ENCODE measurements at places on chromosomes 1 and 21. TPM values are rescaled to one million over a fixed set of nuclear protein-coding genes. Genes with fewer than 3 reads are reported as not detected.

GPX7 gene
- 3.9 TPM for polyA plus RNA-seq

TMEM82 gene
- 20.9 TPM for polyA plus RNA-seq

DDR2 gene
- 1.2 TPM for polyA plus RNA-seq

NUDT4B gene
- 0.25 TPM for polyA plus RNA-seq

ETV3L gene
- not detected for polyA plus RNA-seq

CAMK2N1 gene
- polyA plus RNA-seq = 14.9 TPM

ARMH1 gene
- 8.0 TPM for polyA plus RNA-seq

MNDA gene
- 3.8 TPM for polyA plus RNA-seq

SNX7 gene
- 12.8 TPM for polyA plus RNA-seq

DNA sequence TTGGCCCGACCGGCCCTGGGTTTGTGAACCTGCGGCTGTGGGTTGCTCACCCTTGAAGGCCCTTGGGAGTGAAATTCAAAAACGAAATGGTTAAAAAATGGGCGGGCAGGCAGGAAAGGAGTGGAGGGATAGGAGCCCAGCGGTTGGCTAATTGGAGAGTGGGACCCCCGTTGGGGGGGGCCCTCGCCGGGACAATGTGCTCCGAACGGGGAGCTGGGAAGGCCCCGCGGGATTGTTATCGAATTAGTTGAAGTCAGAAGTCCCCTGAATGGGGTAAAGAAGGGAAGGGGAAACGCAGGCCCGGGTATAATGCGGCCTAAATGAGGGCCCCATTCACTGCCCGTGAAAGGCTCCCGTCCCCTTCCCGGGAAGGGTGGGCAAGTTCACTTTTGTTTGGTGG is 135.7 kb downstream of the PRDM16 start:
- no peaks in the 10 kb centered on the region for H3K4me1 ChIP-seq
- H3K36me3 ChIP-seq = no peaks in the 10 kb centered on the region
- no peaks in the 10 kb centered on the region for H3K27me3 ChIP-seq
- no peak overlapping the region for H3K4me3 ChIP-seq

GRCh38 chr1:160641323-160642280 is 5.2 kb downstream of the SLAMF1 start:
- H3K27ac ChIP-seq = no peak overlapping the region
- no peaks in the 10 kb centered on the region for H3K36me3 ChIP-seq
- DNase-seq = no peak
- H3K27me3 ChIP-seq = no peaks in the 10 kb centered on the region
- H3K4me3 ChIP-seq = no peak overlapping the region
- peaks cover 20% of the 10 kb centered on the region for H3K4me1 ChIP-seq

DNA sequence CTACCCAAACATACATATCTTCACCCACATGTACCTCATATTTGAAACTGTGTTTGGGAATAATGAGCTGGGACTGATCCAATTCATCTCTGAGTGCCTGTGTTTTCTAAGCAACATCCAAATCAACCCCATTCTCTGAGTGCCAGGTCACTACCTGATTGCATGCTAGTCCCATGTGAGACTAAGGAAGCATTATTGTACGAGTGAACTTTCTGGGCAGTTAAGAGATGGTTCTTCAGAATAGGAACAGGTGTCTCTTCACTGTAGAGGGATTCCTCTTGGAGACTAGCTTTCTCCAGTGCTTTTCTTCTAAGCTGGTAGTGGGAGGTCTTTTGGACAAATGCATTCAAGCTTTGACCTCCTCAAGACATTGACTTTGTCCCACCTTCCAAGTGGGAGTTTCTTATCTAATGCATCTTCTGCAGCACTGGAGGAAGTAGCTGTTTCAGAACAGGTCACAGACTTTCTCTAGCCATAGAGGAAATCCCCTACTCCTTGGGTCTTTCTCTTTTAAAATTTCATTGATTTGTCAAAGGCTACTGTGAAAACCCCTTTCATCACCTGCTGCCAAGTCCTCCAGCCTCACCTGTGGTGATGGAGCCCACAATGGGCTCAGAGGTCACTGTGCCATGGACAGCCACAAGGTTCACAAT is 172.0 kb upstream of the KIAA0040 start:
- no peak for DNase-seq
- no peaks in the 10 kb centered on the region for H3K4me1 ChIP-seq
- H3K27ac ChIP-seq = no peak overlapping the region
- H3K27me3 ChIP-seq = no peaks in the 10 kb centered on the region
- no peaks in the 10 kb centered on the region for H3K36me3 ChIP-seq
- no peak overlapping the region for H3K4me3 ChIP-seq

- peaks cover 3% of the 10 kb centered on the region for H3K4me1 ChIP-seq
- H3K27ac ChIP-seq = no peak overlapping the region
- no peak overlapping the region for H3K4me3 ChIP-seq
- no peak for DNase-seq
- no peaks in the 10 kb centered on the region for H3K27me3 ChIP-seq
These were observed 44.2 kb downstream of the ELK4 start for GRCh38 chr1:205587581-205587980.

GRCh38 chr21:32406405-32406804 is 6.1 kb upstream of the EVA1C start:
- no peak overlapping the region for H3K4me3 ChIP-seq
- H3K4me1 ChIP-seq = no peaks in the 10 kb centered on the region
- H3K27ac ChIP-seq = no peak overlapping the region
- H3K36me3 ChIP-seq = no peaks in the 10 kb centered on the region

DNA sequence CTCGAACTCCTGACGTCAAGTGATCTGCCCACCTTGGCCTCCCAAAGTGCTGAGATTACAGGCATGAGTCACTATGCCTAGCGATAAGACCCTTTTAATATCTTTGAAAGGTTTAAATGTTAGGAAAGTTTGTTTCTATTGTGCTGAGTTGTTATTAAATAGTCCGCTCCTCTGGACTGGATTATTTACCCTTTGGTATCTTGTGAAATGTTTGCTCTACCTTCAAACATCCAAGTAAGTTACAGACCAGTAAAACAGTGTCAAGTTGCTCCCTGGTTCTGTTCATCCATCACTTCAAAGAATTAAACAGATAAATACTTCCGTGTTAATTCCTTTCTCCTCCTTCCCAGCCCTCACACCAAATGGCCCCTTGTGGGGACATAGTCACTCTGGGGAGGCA is 44.8 kb downstream of the CASQ2 start:
- no peaks in the 10 kb centered on the region for H3K27me3 ChIP-seq
- H3K4me1 ChIP-seq = peaks cover 11% of the 10 kb centered on the region
- H3K4me3 ChIP-seq = no peak overlapping the region
- H3K36me3 ChIP-seq = no peaks in the 10 kb centered on the region

- no peaks in the 10 kb centered on the region for H3K4me1 ChIP-seq
- H3K4me3 ChIP-seq = no peak overlapping the region
- no peaks in the 10 kb centered on the region for H3K27me3 ChIP-seq
- no peak overlapping the region for H3K27ac ChIP-seq
These were observed 241.5 kb downstream of the BARHL2 start for GRCh38 chr1:90475631-90476030.

DNA sequence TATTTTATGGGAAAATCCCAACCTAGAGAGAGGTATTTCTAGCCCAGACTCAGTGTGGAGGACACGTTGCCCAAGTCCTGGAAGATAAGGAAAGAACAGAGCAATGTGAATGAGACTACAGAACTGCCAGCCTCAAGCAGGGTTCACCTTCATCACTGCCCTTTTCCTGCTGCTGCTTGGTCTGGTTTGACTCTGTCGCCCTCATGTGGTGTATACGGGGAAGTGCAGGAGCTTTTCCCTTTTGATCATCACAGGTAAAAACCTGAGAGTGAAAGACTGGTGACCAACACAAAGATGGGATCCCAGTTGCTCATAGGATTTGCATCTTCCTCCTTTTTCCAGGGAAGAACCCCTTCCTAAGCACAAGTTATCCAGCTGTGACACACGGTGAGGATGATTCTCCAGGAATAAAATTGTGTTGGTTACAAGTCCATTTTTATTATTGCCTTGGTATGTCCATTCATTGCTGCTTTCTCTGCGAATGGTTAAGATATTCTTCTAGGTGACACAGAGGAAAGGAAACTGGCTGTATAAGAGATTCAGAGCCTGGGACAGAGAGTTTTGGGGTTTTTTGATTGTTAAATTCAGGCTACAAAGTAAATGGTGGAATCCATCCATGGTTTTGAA is 89.5 kb upstream of the CD53 start:
- no peak overlapping the region for H3K27ac ChIP-seq
- H3K36me3 ChIP-seq = no peaks in the 10 kb centered on the region
- DNase-seq = no peak
- H3K27me3 ChIP-seq = peaks cover 5% of the 10 kb centered on the region
- no peak overlapping the region for H3K4me3 ChIP-seq

DNA sequence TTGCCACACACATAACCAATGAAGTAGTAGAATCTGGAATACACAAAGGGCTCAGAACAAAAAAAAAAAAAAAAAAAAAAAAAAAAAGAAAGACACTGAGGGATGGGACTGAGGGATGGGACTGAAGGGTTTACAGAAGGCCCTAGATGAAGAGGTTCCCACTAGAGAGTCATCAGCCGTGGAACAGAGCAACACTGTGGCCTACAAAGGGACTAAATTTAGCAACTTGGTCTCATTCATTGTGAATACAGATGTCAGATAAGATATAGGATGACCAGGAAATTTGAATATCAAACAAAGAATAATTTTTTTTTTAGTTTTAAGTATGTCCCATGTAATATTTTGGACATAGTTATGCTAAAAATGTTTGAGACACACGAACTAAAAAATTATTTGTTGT is 62.1 kb downstream of the GLUL start:
- no peaks in the 10 kb centered on the region for H3K27me3 ChIP-seq
- DNase-seq = no peak

- no peak overlapping the region for H3K4me3 ChIP-seq
- no peaks in the 10 kb centered on the region for H3K27me3 ChIP-seq
These were observed 289.7 kb downstream of the TM2D1 start for GRCh38 chr1:61435226-61435625.

DNA sequence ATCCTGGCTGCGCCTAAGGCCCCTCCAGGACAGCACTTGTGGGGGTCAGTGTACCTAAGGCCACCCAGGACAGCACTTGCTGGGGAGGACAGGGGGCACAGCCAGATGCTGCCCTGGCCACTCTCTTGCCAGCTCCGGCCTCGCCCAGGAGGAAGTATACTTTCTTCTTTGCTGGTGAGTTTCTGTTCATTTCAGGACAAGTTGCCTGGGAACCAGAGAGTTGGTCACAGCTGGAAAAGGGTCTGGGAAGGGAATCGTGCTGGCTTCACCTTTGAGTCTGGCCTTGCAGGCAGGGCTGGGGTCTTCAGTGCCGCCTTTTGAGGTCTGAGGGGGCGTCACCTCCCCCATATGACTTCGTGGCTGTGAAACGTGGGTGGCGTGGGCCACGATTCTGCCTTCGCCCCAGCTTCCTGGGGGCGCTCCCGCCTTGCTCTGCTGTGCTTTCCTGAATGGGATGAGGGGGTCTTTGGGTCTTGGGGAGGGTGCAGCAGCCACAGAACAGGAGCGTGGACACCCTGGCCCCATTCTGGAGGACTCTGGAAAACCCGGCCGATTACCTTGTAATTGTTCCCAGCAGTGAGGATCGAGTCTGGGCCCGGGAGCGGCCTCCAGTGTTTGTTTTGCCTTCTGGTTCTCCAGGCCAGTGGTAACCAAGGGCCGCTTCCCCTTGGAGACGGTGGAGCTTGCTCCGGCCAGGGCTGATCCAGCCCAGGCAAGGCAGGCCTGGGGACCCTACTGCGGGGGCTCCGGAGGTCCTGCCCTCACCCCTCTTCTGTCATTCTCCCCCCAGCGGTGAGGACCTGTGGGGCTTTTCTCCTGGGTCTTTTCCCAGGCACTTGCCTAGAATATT is 45.9 kb downstream of the SPSB1 start:
- H3K4me3 ChIP-seq = no peak overlapping the region
- no peaks in the 10 kb centered on the region for H3K36me3 ChIP-seq
- no peak for DNase-seq
- H3K27ac ChIP-seq = no peak overlapping the region
- no peaks in the 10 kb centered on the region for H3K27me3 ChIP-seq

DNA sequence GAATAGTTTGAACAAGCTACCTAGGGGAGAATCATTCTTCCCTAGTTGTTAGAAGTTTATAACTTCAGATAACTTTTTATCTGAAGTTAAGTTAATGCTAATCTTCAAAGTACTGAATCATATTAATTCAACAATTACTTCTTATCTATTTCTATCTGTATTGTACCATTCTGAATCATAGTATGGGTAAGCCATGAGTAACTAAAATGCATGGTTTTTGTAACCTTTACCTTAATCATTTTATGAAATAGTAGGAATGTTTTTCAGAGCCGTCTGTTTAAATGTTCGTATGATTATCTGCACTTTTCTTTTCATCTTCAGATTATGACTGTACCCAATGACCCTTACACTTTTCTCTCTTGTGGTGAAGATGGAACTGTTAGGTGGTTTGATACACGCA is 50.3 kb upstream of the MPC2 start:
- DNase-seq = no peak
- H3K4me1 ChIP-seq = no peaks in the 10 kb centered on the region
- H3K4me3 ChIP-seq = no peak overlapping the region
- no peaks in the 10 kb centered on the region for H3K27me3 ChIP-seq

Data from liver (tissue), 10 donors.